ENCODE measurements at places on chromosomes 5 and 9. TPM values are rescaled to one million over a fixed set of nuclear protein-coding genes. Genes with fewer than 3 reads are reported as not detected.

The SIT1 gene
- polyA plus RNA-seq, result 163 TPM

The C5orf58 gene
- not detected for polyA plus RNA-seq

The CCDC152 gene
- 2.4 TPM for polyA plus RNA-seq

The CAMK4 gene
- 84.3 TPM for polyA plus RNA-seq

The PLAC8L1 gene
- polyA plus RNA-seq, result not detected
